Pancreas (tissue), 10 donors: ENCODE measurements at places on chromosomes 4 and X. TPM values are rescaled to one million over a fixed set of nuclear protein-coding genes. Genes with fewer than 3 reads are reported as not detected.

Gene ATRX
- total RNA-seq = 46.7 TPM

GRCh38 chr4:161920304-161921052, 243.3 kb downstream of the FSTL5 start:
- no peak for DNase-seq

GRCh38 chr4:169925678-169926077, 100.5 kb downstream of the MFAP3L start:
- no peak for DNase-seq

DNA sequence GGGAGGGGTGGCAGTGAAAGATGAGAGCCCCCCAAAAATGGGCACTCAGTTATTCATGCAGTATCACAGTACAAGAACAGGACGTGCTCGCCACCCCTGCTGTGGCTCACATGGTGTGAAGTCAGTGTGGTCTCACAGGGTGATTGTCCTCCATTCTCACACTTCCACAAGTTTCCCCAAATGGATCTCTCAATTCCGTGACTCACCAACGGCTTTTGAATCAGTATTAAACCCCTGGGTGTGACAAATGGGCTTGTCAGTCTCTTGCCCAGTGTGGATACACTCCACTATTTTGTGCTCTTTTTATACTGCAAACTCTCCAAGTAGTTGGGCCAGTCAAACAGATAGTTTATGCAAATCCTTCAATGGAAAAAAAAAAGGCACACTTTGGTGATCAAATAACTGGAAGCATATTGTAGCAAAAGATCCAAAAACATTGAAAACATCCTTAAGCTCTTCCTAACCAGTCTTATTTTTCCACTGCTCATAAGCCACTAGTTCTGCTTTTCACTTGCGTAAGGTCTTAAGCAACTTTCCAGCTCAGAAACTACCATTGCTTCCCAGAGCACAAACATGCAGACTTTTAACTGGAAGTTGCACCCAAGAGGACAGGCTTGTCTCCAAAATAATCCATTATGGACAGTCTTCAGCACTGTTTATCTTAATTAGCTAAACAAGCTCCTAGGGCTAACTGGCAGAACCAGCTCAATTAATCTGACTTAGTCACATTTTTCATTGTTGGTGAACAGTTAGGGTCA, 365.7 kb downstream of the PPP3CA start:
- no peak for DNase-seq

DNA sequence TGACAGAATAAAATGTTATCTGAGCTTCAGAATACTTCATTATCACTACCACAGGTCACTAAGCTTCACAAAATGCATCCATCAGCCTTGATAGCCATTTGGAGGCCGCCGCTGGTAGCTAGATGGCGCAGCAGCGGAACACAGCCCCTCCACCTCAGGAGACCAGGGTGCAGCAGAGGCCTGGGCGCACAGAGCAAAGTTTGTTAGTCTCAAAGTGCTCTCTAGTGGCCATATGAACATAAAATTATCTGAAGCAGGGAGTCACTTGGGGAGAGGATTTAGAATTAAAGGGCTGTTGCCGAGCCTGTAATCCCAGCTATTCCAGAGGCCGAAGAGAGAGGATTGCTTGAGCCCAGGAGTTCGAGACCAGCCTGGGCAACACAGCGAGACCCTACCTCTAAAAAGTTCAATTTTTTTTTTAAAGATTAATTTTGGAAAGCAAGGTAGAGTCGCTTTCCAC, 8.1 kb upstream of the DCTD start:
- DNase-seq = peak; percentile 82
